ENCODE measurements at places on chromosomes 16 and 17.

DNA sequence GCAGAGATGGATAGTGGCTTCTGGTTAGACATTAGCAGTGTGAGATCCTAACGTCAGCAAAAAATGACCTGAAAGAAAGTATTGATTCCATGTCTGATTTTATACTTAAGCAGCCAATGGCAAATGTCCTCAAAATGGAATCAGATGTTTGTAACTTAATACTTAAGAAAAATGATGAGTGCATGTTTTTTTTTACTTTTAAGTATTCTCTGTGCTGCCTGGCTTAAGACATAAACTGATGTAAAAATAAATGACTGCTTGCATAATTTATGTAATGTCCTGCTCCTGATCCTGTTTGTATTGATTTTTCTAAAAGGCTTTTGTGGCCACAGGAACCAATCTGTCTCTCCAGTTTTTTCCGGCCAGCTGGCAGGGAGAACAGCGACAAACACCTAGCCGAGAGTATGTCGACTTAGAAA, 7.4 kb downstream of the CBFB start:
- no peak for DNase-seq

DNA sequence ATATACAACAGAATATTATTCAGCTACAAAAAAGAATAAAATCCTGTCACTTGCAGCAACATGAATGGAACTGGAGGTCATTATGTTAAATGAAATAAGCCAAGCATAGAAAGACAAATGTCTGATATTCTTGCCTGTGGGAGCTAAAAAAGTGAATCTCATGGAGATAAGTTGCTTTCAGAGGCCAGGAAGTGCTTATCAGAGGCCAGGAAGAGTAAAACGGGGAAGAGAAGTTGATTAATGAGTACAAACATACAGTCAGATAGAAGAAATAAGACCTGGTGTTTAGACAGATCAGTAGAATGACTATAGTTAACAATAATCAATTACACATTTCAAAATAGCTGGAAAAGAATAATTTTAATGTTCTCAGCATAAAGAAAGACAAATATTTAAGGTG, 54.4 kb upstream of the CPHXL start:
- no peak for DNase-seq

DNA sequence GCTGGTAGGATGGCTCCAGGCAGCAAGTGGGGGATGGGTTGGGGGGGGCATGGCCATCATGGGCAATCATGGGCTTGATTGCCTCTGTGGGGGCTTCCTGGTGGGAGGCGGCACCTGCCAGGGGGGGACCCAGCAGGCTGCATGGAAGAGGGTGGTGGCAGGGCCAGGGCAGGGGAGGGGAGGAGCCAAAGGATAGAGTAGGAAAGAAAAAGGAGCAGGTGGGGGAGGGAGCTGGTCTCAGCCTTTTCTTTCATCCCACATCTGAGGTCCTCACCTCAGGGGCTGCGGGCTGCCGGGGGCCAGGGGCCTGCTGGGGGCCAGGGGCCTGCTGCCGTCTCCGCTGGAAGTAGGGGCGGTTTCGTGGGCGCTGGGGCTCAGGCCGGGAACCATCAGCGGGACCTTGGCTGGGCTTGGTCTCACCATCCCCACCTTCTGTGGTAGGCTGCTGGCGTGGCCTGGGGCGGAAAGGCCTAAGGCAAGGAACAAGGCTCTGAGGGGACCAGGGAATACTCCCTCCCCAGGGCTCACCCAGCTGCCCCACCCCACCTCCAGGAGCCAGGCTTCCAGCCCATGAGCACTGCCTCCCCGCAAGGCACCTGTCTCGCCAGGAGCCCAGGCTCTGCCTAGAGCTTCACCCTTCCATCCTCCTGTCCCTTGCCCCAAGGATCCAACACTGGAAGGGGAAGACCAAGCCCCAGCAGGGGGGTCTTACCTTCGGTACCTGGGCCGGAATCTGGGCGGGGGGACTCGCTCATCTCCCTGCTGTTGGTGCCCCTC, 5.0 kb downstream of the YBX2 start:
- no peak for DNase-seq

- DNase-seq, result no peak
Measured at GRCh38 chr17:39651923-39652586, 13.1 kb upstream of the TCAP start.

GRCh38 chr17:39002991-39003715, 36.0 kb upstream of the FBXO47 start:
- peak; percentile 81 for DNase-seq

GRCh38 chr16:67071476-67072048, 38.2 kb upstream of the PHAF1 start:
- no peak for DNase-seq

- no peak for DNase-seq
Measured at GRCh38 chr16:74888232-74888862, 96.6 kb downstream of the WDR59 start.

GRCh38 chr17:4476511-4477070, 22.1 kb upstream of the SPNS2 start:
- no peak for DNase-seq

- no peak for DNase-seq
Measured at GRCh38 chr16:82636485-82636884, 9.7 kb downstream of the CDH13 start.

DNA sequence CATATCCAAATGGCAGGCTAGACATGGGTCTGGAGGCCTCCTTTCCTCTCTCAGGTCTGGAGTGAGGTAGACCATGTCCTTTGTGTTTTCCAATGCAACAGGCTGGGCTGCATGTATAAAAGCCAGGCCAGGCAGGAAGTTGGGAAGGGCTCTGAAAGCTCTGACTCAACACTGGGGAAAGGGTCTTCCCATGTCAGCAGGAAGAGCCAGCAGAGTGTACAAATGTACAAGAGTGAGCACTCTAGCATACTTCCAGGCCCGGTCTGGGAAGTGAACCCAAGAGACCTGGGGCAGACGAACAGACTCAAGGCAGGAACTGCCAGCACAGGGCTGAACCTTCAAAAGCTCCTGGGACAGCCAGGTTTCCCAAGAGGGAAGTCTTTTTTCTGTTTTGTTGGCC, 7.0 kb downstream of the ATPAF2 start:
- no peak for DNase-seq

GRCh38 chr16:80004113-80004512, 403.6 kb upstream of the MAF start:
- DNase-seq, result no peak
